ENCODE measurements at places on chromosomes 11 and 22.

DNA sequence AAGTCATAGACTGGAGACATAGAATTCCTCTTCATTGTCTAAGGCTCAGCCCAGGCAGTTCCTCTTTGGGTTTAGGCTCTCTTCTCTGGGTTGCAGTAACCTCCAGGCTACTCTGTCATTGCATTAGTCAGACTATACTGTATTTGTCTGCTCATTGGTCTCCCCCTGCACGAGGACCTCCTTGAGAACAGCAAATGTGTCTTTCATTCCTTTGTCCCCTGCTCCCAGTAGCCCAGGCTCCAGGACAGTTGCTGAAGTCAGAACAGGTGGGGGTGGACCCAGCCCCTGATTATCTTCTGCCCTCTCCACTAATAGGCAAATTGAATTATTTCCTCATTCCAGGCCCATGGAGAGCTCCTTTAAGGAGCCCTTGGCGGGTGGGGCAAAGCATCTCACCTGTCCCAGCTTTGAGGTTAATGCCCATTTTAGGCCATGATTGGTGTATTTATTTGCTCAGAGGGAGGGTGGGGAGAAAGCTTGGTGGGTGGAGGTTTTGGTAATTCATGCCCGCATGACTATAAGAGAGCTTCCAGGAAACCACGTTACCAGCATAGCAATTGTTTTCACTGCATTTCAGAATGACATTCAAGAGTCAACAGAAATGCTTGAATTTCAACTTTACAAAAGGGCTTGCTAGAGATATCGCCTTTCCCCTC is 40.9 kb downstream of the NAV2 start:
- no peak for DNase-seq

DNA sequence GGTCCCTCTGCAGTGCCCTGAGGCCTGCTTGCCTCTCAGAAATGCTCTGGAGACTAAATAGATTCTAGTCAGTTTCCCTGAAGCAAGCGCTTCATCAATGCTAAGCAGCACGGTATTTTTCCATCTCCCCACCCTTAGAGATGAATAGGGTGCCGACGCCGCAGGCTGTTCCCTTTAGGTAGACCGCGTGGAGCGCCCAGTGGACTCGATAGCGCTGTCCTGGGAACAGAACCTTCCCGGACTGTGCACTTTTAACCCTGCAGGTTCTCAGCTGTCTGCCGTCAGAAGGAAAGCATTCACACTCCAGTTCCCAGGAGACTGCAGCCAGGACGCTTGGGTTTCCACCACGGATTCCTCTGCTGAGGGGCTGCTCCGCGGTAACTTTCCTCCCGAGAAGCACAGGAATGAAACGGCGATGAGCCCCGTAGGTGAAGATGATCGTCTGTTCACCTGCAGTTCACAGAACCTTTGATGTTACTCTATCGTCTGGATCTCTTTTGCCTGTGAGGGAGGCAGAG is 9.1 kb upstream of the KCNJ1 start:
- DNase-seq: no peak

DNA sequence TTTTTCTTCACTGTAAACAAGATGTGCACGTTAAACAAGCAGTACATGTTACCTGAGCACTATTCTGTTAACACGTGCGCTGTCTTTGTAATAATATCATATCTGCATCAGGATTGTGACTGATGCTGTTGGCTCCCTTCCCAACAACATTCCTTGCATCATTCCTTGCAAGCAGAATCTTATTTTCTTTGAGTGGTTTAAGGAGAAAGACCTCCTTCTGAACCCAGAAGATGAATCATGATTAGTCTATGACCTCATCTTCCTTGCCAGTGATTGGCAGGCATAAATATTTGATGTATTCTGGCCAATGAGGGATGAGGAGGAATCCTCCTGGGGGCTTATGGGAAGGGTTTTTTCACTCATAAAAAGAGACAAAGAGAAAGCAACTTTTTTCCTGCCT is 46.2 kb downstream of the C11orf71 start:
- DNase-seq: no peak

- no peak for DNase-seq
Observed at GRCh38 chr11:61273178-61274078, 21.7 kb downstream of the VWCE start.

DNA sequence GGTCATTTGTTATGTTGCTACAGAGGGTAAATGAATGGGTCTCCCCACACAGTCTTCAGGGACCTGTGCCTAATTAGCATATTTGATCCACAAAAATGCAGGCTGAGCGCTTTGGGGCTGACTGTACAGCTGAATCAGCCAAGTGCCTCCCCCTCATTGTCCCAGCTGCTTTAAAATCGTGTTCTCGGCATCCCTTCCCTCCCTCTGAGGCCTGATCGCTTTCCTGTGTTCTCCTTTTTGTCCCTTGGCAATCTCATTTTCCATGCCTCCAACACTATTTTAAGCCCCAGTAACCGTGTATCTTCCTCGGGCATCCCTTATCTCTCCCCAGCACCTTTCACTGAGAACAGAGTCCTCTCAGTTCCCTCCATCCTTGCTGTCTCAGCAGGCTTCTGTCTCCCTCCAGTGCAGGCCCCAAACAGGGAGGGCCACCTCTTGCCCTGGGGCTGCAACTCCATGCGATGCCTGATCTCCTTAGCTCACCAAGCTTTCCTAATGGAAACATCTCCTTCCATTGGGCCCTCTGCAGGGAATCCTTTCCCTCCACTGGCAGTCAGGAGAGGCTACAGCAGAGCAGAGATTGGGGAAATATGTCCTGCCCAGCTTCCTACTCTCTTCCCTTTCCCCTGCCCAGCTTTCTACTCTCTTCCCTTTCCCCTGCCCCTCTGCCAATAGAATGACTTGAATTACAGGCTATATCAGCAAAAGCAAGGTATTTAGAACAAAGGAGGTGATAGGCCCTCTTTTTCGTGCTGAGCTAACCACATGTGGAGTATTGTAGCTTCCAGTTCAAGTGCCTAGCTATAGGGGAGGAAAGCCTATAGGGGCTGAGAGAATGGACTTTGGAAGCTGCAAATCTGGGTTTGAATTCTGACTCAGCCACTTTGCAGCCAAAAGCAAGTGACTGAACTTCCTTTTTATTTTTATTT is 13.8 kb downstream of the UQCR10 start:
- DNase-seq: no peak

GRCh38 chr22:41038732-41039131 is 53.7 kb upstream of the EP300 start:
- DNase-seq: no peak

DNA sequence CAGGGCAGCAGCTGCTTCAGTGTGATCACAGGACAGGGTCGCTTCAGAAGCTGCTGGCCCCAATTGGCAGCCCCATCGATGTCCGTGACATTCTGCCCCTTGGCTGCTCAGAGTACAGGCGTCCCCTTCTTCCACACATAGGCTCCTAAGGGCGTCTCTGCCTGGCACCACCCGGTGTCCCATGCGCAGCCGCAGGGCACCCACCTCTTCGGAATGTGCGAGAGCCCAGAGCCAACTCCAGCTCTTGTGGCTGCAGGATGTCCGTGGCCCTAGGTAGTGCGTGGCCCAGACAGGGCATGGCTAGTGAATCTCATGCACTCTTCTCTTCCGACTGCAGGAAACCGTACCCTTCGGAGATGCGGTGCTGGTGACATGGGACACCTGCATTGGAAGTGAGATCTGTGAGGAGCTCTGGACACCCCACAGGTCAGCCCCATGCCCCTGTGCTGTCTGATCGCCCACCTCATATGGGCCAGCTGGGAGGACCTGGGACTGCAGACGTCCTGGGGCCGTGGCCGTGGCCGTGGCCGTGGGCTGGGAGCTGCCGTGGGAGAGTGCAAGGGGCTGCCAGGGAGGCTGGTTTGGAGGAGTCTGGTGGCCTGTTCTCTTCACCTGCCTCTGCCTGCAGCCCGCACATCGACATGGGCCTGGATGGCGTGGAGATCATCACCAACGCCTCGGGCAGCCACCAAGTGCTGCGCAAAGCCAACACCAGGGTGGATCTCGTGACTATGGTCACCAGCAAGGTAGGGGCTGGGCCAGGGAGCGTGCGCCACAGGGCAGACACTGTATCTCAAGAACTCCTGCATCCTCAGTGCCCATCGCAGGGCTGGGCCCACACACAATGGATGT is 20.2 kb downstream of the NADSYN1 start:
- DNase-seq: no peak

DNA sequence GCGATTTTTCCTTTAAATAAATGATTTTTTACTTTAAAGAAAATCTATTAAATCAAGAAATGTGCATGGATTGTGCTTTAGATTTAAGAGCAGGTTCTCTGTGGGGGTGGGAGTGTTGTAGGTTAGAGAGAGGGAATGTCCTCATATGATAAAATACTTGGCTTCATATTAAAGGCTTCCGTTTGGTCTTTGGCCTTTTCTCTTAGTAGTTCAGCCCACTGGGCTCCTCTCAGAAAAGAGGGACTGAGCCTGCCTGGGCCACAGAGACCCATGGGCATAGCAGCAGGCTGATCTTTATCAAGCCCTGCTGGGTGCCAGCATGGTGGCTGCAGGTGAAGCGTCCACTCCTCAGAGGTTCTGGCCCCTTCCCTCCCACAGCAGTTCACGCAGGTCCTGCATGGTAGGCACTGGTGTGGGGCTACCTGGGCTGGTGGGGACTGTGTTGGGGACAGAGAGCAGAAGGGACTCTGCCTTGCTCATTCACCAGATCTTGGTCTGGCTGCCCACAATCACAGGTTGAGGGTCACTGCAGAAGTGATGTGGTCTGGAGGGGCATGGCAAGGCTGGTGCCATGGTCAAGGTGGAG is 4.3 kb downstream of the PANX1 start:
- DNase-seq: no peak

DNA sequence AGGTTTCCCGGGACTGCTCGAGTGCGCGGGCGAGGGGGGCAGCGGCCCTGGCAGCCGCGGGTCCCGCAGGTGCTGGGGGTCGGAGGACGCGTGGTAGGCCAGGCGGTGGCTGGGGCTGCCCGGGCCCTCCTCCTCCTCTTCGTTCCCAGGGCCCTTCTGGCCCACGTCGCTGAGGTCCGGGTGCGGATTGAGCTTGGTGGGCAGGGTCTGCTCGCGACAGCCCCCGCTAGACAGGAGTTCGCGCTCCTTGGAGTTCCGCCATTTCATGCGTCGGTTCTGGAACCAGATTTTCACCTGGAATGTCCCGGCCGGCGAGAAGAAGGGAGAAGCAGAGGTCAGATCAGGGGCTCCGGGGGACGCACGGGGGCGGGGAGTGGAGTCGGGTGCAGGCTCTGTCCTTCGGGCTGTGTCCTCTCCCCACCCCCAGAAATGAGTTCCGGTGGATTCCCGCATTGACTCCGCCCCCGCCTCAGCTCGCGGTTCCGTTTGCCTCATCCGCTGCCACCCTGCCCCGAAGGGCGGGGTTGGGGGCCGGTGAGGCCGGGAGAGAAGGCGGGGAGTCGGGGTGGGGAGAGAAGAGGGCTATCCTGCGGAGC is 3.9 kb downstream of the DBX1 start:
- DNase-seq: no peak

DNA sequence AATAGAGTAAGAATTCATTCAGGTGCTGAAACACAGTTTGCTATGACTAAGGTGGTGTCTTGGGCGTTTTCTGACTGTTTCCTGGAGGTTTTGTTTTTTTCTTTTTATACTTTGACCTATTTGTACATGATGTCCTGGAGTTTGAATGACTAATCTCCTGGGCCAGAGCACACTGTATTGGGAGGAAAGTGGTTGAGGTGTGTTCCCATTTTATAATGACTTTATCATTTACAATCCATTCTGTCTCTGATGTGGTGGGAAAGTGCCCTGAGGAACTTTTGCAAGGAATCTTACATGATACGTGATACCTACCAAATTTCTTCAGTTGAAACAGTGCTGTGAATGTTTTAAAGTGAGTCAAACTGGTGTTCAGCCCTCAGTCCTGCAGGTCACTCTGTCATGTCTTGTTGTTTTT is 80.8 kb downstream of the TNRC6B start:
- no peak for DNase-seq

- no peak for DNase-seq
Observed at GRCh38 chr11:24844406-24844805, 347.6 kb downstream of the LUZP2 start.

DNA sequence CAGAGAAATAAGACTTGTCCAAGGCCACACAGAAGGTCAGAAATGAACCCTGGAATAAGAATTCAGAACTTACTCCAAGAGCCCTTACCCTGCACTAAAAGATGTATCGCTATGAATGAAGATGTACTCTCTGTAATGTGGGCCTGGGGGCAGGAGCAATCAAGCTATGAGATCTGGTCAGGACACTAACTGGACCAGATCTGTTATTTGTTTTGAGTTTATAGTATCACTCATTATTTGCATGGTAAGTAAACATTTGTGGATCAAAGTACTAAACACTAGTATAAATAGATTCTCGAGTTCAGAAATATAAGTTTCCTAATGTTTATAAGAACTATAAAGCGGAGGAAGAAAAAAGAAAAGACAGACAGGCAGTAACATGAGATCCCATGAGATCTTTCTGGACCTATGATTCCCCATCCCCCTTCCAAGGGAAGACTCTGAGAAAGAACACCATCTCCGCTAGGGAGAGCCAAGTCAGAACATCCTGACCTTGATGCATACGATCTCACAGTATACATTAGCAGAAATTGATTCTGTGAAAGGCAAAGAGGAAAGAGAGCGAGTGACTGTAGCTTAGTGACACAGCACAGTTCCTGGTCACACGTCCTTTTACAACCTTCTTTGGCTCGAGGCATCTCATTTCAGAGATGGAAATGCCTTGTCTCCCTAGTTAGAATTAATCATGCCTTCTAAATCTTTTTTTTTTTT is 71.2 kb downstream of the USP35 start:
- DNase-seq: no peak

DNA sequence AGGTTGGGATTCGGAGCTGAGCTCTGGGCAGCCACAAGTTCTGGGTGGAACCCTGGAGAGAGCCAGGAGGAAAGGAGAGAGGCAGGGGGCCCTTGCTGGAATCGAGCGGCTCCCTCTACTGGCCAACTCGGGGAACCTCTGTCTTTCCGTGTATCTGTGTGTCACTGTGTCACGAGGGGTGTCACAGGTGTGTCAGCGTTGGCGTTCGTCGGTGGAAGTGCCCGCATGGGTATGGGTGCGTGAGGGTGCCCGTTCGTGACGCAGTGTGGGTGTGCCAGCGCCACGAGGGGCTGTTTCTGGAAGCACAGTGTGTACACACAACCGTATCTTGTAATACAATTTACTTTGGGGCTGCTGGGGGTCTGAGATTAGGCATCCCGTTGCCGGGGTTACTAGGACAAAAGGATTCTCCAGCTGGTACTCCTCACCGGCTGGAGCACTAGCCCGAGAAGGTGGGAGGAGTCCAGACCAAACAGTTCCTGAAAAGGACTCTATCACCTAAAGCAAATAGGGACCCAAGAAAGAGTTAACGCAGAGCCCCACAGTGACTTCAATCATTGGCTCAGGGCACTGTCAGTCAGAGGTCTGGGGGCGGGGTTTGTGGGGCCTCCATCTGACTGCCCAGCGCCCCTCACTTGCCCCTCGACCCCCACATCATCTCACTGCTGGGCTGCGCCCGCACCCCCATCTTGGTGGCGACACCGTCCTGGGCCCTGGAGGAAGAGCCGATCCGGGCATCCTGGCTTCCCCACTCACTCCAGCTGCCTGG is 2.6 kb upstream of the BCL9L start:
- no peak for DNase-seq
